ENCODE measurements at places on chromosomes 4 and X. TPM values are rescaled to one million over a fixed set of nuclear protein-coding genes. Genes with fewer than 3 reads are reported as not detected.

The DDX60 gene
- 2.7 TPM for total RNA-seq

The TLR10 gene
- not detected for total RNA-seq

The SULT1B1 gene
- not detected for total RNA-seq

The CT45A2 gene
- not detected for total RNA-seq

The GPR173 gene
- 0.01 TPM for total RNA-seq

The GUF1 gene
- total RNA-seq, result 10.2 TPM

The HPGD gene
- 52.9 TPM for total RNA-seq

The FHL1 gene
- total RNA-seq, result 21.8 TPM

The FGFBP2 gene
- total RNA-seq, result not detected

The GRIA2 gene
- total RNA-seq, result not detected

The XK gene
- 0.27 TPM for total RNA-seq

The DAPP1 gene
- not detected for total RNA-seq

The SUPT20HL2 gene
- total RNA-seq, result not detected

The AGTR2 gene
- not detected for total RNA-seq

The RHOXF1 gene
- not detected for total RNA-seq
